ENCODE measurements at places on chromosomes 7 and 10.

DNA sequence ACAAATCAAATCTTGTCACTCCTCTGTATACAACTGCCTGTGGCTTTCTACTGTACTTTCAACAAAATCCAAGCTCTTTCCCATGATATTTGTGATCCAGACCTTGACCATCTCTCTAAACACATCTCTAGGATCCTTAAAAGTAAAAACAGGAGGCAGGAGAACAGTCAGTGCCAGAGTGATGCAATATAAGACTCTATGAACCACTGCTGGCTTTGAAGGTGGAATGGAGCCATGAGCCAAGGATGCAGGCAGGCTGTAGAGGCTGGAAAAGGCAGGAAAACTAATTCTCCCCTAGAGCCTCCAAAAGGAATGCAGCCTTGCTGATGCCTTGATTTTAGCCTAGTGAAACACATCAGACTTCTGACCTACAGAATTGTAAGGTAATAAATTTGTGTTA is 45.5 kb upstream of the LRRN3 start:
- no peak for DNase-seq

DNA sequence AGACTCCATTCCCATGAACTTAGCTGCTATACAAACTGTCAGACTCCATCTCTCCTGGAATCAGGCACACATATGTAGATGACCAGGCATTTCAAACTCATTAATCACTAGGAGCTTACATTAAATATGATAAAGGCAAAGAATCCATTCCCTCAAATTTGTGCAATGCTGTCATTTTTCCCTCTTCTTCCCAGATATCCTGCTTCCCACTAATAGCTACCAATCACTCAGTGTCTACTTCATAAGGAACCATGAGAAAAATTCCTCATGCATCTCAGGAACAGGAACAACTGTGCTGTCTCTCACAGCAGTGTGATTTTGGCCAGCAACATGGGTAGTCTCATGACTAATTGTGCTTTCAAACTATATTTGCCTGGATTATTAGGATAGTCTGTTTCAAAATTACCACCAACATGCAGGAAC is 133.9 kb downstream of the DKK1 start:
- no peak for DNase-seq

DNA sequence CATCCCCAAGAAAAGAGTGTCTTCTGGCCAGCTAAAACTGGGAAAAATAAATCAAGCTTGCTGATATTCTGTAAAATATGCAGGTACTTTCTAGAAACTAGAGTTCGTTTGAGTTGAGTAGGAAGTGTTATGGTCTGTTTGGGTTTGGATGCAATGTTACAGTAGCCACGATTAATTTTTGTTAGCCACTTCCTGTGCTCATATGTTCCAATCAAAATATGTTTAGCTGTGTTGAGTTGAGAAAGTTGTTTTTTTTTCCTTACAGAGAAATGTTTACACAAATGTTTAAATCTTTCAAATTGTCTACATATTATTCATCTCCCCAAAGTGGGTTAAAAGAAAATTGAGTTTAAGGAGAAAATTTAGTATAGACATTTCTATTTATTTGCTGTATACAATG is 11.3 kb upstream of the LAMB1 start:
- no peak for DNase-seq

- DNase-seq = no peak
Observed at GRCh38 chr7:139078399-139078798, 31.1 kb downstream of the ZC3HAV1 start.

DNA sequence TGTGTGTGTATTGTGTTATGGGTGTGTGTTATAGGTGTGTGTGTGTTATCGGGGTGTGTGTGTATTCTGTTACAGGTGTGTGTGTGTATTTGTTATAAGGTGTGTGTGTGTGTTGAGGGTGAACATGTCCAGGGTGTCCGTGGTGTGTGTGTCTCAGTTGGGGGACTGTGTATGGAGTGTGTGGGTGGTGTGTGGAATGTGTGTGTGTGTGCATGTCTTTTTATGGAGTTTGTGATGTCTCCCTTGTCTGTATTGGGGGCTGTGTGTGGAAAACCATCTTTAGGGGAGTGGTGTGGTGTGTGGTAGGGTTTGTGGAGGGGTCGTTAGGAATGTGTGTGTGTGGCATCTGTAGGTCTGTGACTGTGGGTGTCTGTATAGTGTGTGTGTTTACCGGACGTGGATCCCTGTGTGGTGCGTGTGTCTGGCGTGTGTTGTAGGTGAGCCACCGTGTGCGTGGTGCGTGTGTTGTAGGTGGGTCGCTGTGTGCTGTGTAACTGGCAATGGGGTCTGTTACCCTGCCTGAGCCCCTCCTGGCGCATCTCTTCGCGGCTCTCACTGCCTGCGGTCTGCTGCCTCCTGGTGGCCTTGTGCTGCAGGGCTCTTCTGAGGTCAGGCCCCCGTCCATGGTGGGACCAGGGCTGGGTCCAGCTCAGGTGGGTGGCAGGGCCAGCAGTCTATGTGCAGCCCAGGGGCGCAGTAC is 61.7 kb downstream of the PALD1 start:
- DNase-seq = no peak

DNA sequence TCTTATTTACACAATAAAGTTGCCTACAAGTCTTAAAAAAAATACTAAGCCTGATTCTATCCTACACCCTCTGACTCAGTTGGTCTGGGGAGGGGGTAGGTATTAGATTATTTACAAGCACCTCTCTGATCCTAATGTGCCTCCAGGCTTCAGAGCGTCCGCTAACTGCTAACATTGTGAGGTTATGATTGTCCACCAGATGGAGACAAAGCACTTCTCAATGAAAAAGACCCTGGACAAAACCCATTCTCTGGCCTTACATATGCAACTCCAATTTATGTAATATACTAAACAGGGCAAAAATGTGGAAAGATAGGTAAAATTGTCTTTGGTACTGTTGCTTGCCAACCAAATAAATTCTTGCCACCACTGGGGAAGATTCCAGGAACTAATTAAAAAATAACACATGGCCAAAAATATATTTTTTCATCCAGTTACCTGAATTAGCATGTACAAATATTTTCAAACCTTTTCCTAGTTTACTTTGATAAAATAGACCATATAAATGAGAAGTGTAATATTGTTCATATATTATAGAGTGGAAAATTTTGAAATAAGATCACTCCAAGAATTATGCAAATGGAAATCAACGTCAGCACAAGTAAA is 92.4 kb downstream of the KIF20B start:
- DNase-seq = peak; percentile 34

- DNase-seq = no peak
Observed at GRCh38 chr7:105567821-105568220, 13.5 kb downstream of the EFCAB10 start.

DNA sequence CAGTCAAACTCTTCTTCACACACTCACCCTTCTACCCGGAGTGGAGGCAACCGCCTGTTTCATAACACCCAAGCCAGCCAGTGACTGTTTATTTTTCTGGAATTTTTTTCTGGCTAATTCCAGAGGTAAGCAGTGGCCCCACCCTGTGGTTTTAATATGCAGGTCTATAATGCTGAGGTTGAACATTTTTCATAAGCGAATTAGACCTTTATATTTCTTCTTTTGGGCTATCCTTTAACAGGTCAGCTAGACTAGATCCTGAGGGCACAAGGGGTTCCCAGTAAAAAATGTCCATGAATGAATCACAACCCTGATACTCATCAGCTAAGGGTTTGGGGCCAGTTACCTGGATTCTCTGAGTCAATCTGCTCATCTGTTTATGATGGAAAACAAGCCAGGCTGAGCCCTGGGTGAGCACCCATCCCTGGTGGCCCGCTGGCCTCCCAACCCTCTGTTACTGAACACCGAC is 76.2 kb downstream of the GRB10 start:
- DNase-seq = no peak

GRCh38 chr10:66234872-66235271 is 691.0 kb upstream of the LRRTM3 start:
- no peak for DNase-seq

- no peak for DNase-seq
Observed at GRCh38 chr10:118546479-118546878, 49.0 kb downstream of the PRLHR start.

- no peak for DNase-seq
Observed at GRCh38 chr10:114404171-114405010, at the start of gene AFAP1L2. TSS of gene AFAP1L2 (minus strand) at chr10:114404502. CDS start at chr10:114404455, 47 bp downstream.

DNA sequence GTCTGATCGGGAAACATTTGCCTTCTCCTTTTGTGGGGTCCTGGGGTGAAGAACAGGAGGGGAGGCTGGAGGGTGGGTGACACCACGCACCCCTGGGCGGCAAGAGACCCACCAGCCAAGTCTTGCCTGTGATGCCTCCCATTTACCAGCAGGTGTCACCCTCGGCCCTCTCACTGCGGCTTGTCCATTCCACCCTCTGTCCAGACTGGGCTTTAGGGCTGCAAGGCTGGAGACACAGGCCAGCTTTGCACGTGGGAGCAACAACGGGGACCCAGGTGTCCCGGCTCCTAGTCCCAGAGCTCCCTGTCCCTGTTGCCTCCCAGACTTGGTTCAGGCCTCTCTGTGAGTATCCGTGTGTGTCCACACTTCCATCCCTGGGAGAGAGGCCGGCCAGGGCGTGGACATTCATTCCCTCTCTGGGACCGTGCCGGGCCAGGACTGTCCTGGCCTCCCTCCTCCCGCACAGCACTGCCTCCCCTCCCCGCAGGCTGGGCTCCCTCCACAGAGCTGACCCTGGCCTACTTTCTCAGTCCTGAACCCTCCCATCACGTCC is 36.2 kb upstream of the GTF2IRD1 start:
- peak; percentile 55 for DNase-seq

DNA sequence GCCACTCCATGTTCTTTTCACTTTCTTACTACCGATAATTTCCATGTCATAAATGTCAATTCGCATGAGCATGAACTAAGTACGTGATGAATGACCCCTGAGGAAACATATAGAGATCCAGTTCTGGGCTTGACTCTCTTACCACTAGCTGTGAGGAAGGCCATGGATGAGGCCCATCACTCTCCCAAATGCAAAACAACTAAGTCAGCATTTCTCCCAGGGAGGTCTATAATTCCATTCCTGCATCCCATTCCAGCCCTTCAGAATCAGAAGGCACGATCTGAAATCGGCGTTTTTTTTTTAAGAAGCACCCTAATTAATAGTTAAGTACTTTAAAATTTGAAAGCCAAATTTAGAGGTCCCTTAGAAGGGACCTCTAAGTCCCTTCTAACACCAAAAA is 116.5 kb downstream of the CABCOCO1 start:
- DNase-seq = no peak

GRCh38 chr7:84389242-84389641 is 194.7 kb upstream of the SEMA3A start:
- DNase-seq = no peak

DNA sequence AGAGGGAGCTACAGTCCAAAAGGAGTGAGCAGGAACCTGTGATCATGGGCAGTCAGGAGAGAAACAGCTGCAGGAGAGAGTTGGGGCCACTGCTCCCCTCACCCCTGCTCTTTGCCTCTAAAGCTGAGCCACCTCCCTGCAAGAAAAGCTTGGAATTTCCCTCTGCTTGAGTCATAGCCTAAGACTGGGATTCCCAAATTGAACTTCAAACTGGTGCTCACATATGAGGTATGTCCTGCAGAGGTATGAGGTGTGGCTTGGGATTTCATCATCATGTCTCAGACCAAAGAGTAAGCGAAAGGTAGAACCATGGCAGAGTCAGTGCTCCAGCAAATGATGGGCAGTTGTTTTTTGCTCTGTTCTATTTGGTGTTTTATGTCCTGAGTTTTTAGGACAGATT is 237.1 kb upstream of the NRP1 start:
- DNase-seq = no peak

GRCh38 chr10:127563718-127564553 is 14.8 kb downstream of the NPS start:
- no peak for DNase-seq

DNA sequence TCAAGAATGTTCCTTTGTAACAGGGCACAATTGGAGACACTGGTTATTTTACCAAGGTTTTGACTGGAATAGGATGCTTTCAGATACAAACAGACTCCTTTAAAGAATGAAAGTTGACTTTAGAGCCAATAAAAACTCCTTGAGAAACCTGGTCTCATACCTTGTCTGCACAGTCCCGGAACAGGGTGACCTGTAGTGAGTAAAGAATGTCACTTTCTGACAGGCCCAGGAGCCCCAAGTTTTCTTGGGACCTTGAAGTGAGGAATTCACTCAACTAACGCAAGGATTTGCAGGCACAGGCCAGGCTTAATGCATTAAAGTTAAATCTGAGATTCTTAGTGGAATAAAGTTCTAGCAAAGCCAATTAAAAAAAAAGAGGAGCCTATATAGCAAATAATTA is 11.5 kb upstream of the GARS1 start:
- no peak for DNase-seq

GRCh38 chr7:5380350-5381070 is 43.1 kb downstream of the TNRC18 start:
- DNase-seq = no peak

DNA sequence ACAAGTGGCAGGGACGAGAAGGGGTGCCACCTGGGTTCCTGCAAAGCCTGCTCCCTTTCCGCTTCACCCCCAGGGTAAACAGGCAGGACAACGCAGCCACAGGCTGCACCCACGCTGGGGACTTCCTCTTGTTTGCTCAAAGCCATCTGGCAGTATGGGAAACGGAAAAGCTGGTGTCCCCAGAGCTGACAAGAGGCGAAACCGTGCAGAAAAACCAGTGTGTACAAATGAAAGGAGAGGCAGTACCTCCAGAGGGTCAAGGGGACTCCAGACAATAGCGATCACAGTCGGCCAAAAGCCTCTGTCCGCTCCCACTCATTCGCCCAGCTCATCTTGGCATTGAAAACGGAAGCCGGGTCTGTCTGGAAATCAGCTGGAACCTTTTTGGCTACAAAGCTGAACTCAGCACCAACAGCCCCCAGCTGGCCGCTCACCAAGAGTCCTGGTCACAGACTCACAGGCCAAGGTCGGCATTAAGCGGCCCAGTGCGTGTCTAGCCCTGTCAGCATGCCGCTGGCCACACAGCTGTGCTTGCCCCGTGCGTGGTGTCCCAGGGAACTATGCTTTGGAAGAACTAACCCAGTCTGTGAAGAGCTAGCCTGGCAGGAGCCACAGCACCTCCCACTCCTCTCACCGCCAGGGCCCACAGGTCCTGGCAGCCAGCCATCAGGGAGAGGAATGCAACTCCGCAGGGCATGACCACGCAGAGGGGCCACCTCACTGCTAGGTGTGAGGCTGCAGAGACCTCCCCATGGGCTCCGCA is 10.4 kb downstream of the TNS3 start:
- no peak for DNase-seq

- DNase-seq = no peak
Observed at GRCh38 chr7:132866144-132866531, 215.8 kb downstream of the CHCHD3 start.

DNA sequence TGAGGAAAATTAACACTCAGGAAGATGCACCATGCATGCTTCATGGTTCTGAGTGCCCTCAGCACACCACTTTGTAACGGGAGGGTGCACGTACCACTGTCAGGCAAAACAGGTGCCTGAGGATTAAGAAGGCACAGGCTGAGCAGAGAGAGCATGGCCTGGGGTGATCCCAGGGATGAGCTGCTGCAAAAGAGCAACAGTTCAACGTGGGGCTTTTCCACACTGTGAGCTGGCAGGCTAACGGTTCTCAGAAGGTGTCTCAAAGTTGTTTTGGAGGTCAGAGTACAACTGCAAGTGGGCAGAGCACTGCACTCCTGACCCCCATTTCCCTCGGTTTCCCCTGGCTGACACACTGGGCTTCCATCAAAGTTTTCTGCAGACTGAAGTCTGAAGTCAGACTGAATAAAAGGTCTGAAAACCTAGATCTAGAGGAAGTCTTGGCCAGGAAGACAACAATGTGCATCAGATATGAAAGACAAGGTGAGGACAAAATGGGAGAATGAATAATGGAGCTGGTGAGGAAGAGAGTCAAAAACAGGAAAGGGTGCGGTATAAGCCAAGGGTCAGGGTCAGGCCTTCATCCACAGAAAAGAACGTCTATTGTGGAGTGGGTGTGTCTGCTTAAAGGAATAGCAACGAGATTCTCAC is 20.5 kb downstream of the ZNF438 start:
- DNase-seq = no peak

Data from CD4-positive, alpha-beta T cell treated with Interleukin-15 for 1 hour (primary cell).